ENCODE measurements at places on chromosomes 3 and 15.

- no peak for DNase-seq
Measured at GRCh38 chr3:127458696-127459604, 131.6 kb downstream of the TPRA1 start.

DNA sequence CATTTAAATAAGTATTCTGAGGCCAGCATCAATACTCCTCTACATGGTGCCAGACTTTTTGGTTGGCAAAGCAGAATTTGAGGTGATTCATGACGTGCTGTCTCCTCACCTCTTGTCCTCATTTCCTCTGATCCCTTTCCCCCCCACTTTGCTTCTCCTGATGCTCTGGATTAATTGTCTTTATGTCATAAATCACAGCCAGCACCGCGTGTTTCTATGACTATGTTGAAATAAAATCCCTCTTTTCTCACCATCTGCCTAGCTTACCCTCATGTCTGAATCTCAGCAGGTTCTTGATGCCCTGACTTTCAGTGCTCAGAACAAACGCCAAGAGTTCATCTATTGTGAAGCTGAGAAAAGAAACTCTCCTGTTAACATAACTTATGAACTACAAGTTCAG is 19.7 kb upstream of the PTPRG start:
- no peak for DNase-seq

- peak; percentile 49 for DNase-seq
Measured at GRCh38 chr15:99704444-99704838, 28.8 kb downstream of the LYSMD4 start.

- DNase-seq = no peak
Measured at GRCh38 chr3:87541723-87542122, 265.3 kb upstream of the POU1F1 start.

DNA sequence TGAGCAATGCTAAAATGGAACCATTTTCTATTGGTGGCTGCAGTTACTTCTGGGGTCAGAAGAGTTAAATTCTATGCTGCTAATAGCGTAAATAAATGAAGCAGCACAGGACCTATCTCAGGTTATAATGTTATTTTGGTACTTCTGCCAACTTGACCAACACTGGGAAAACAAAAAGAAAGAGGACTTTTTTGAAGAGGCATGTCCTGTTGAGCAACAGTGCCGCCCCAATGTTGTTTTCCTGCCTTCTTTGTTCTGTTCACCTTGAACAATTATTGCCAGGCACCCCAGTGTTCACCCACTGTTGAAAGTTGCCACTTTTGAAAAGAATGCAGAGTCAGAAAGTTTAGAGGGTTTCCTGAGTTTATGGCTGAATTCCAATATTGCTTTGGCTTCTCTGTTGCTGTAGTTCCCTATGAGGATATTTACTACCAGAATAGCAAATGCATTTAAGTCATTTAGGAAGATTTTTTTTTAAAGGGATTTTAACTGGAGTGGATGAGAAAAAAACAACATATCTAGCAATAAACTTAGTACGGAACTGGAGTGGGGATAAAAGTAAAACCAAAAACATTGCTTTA is 679.0 kb upstream of the DPPA4 start:
- DNase-seq = no peak

DNA sequence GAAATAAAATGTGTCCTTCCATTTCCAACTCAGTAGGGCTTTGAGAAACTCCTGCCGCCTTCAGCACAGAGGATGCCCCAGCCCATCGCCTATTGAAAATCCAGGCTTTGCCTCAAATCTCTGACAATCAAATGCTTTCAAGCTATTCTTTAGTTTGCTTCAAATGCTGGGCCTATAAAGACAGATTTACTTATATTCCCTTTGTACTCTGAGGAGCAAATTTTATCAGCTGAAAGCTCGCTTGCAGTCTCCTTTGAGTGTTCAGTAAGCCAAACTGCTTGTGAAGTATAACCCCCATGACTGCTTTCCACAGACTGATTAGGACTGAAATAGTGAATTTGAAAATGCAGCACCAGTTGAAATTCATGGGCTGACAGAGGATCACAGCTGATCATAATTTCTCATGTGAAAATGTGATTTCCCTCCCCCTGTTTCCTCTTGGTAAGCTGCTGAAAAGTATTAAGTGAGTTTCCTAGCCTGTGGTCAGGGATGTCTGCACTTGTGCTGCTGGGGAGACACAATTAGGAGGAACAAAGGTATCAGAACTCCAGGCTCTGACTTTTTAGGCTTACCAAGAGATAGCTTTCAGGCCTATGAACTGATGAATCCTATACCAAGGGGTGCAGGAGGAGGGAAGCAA is 563.4 kb upstream of the TGFBR2 start:
- no peak for DNase-seq

- DNase-seq = no peak
Measured at GRCh38 chr3:170050753-170051152, 13.0 kb downstream of the GPR160 start.

DNA sequence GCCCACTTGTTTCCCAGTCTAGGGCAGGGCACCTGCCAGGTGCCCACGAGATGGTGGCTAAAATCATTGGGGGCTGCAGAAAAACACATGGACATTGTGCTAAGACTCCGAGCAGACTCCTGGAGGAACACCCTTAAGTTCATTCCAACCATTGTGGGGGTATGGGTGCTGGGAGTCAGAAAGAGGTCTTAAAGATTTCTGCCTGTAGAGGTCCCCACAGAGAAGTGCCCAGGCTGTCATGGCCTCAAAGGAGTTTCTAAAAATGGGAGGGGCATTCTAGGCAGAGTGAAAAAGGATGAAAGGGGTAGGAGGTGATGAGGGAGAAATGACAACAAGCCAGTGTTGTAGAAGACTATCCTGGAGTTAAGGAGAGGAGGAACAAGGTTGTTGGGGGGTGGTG is 17.1 kb downstream of the RBP1 start:
- DNase-seq = no peak

- no peak for DNase-seq
Measured at GRCh38 chr3:69558912-69559311, 173.0 kb upstream of the FRMD4B start.

DNA sequence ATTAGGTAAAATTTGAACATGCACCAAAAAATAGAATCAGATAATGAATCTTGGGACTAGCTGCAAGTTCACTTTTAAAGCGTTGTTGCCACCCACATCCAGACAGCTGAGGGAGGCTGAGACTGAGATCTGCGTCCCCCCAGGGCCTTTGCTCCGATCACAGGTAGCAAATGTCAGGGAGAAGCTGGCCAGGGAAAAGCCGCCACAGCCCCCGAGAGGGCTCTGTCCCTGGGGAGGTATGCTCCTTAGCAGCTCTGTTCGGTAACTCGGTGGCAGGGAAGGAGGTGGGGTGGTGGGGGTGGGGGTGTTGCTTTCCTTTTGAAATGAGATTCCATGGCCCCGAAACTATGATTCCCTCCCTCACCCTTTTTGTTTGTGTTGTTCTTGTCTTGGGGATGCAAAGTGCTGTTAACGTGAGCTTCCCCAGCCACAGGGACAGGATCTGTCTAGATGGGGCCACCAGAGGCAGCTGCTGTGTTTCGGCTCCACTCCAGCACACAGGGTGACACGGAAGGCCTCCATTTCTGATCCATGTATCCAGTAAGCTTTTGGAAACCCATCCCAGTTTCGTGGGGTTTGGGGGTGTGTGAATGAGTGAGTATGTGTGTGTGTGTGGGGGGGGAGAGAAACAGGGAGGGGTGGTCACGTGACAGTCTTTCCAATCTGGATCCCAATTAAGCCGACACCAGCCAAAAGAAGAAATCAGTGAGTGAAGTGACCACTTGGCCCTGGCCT is 1.1 kb upstream of the MINAR1 start:
- no peak for DNase-seq

- no peak for DNase-seq
Measured at GRCh38 chr3:177145954-177146353, 51.3 kb downstream of the TBL1XR1 start.

GRCh38 chr15:67185621-67186225 is 68.7 kb downstream of the AAGAB start:
- DNase-seq = no peak

All from NCI-H774 (cell line).